ENCODE measurements at places on chromosomes 1 and 21.
A peak's percentile ranks its signal among the peaks of the same experiment; 100 is the strongest.

DNA sequence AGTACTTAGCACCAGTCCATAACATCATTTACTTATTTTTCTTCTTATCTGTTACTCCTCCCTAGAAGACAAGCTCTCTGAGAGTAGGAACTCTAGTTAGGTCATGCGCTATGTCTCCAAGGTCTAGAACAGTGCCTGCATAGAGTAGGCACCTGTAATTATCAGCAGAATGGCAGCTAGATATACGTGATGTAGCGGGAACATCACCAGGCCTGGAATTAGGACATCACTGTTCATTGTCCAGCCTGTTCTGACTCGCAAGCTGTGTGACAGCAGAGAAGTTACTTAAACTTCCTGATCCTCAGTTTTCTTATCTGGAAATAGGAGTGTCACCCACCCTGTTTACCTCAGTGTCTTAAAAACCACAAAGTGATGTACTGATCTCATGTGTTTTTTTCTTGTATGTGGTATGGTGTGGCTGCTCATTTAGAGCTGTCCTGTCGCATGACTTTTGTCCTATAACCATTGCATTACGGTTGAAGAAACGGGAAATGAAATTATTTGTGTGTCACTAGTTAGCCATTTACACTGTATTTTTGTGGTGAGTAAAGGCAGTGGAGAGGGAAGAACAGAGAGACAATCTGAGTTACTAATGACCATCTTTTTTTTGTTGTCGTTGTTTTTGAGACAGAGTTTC, 37.1 kb upstream of the EXO1 start:
- DNase-seq = no peak

DNA sequence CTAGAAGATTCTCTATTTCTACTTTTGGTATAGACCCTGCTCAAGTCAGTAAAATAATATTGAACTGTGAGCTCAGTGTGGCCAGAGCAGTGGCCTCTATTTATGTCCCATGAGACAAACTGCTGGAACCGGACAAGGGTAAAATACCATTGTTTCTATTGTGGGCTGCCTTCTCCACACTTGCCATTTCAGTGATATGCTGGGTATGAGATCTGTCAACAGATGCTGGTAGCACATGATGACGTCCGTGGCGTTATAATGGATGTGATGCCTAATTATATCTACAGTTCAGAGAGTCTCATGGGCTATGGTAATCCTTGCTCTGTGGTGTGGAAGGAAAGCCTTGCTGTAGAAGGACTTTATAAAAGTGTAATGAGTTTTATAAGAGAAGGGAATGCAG, 2.4 kb downstream of the ACTN2 start:
- no peak for DNase-seq

GRCh38 chr1:240823357-240823756, 211.4 kb upstream of the GREM2 start:
- no peak for DNase-seq

- DNase-seq = no peak
Measured at GRCh38 chr1:243745356-243745755, 104.7 kb downstream of the AKT3 start.

- no peak for DNase-seq
Measured at GRCh38 chr1:47709019-47709871, 271.4 kb downstream of the FOXD2 start.

DNA sequence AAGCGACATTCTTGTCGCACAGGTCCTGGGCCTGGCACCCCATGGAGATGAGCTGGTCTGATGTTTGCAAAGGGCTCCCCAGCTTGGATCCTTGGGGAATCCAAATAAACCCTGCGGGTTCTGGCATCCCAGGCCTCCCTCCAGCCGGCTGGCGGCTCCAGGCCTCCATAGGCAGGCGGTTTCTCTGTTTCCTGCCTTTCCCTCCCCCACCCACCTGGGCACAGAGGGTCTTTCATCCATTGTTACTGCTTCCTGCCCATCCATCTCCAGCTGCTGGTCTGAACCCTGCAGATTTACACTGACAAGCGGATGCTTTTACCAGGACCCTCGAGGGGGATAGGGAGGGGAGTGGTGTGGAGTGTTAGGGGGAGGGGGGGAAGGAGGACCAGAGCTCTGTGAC, 39.1 kb upstream of the ID3 start:
- no peak for DNase-seq

DNA sequence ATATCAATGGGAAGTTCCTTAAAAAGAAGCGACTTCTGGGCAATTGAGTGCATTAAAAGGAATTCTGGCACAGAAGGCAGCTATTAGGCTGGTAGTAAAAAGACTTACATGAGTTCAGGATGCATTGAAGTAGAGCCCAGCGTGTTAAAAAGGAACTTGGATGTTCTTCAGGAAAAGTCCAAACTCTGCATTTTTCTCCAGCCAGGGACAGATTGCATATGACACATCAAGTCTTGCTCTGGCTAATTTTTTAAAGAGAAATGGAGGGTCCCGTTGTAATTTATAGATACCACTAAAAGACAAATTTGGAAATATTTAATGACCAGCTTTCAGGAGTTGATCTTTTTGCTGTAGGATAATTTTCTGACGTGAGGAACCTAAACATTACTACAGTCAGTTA, 1.2 kb downstream of the TPRG1L start:
- DNase-seq = no peak

- no peak for DNase-seq
Measured at GRCh38 chr1:96116731-96117130, 604.9 kb upstream of the PTBP2 start.

DNA sequence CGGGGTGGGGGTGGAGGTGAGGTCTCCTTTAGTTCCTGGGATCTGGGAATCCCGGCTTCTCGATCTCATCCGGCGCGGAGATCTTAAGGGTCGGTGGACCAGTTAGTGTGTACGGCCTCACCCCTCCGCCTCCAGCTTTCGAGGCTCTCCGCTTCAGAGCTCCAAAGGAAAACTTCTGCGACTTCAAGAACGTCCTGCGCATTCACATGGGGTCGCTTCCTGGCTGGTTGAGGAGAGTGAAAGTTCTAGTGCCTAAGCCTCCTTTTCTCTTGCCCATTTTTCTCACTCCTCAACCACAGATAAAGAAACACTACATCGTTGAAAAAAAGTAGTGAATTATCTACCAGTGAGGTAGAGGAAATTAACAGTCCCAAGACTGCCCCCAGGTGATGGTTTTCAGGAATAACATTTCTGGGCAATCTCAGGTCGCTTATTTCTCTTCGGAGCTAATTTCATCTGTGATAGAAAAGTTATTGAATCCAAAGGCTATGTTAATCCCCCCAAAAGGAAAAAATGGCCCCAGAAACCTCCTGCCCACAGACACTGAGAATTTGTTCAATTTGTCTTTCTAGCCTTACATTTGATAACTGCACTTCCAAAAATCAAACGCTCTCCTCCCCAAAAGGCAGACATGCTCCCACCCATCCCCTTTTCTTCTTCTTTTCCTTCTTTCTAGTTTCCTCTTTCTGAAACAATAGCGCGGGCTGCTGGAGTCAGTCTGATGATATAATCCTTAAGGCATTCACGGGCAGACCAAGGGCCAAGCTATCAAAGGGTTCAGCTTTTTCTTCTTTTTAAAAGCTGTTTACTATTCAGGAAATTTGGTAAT, 20.6 kb upstream of the TBX15 start:
- DNase-seq = peak; percentile 72

GRCh38 chr1:208756339-208756981, 512.3 kb upstream of the PLXNA2 start:
- no peak for DNase-seq

DNA sequence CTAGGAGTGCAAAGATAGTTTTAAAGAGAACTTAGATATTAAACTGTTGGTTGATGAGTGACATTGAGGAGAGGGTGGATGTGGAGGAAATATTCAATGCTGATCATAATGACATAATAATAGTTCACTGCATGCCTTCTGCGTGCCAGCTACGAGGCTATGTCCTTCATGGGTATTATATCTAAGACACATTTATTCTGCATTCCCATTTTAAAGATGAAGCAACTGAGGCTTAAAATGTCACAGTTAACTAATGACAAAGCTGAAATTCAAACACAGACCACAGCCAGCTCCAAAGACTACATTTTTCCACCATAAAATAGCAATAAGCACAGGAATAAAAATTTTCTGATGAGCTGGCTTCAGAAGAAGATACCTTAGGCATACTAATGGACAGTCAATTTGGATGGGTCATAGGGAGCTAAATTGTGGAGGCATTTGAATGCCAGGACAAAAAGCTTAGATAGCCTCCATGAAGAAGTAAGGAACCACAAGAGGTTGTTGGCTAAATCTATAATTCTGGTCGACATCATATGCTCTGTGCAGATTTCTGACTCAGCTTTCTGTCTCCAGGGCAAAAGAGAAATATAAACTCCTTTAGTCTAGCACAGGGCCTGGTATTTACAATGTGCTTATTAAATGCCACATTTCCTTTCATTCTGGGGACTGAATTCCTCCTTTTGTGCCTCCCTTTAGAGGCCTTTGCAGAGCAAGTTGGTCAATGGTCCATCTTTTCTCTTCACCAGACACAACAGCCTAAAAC, 71.2 kb upstream of the NRIP1 start:
- DNase-seq = no peak

Measured in fibroblast of skin of left quadriceps (primary cell).